ENCODE measurements at places on chromosomes 7 and 10. TPM values are rescaled to one million over a fixed set of nuclear protein-coding genes. Genes with fewer than 3 reads are reported as not detected.

The C10orf67 gene
- total RNA-seq, result 1.8 TPM

The HEPACAM2 gene
- total RNA-seq, result 2.7 TPM

The ASAH2B gene
- 5.8 TPM for total RNA-seq

The CTBP2 gene
- total RNA-seq, result 98.8 TPM

The TEX47 gene
- not detected for total RNA-seq

The TMEM72 gene
- 87.1 TPM for total RNA-seq

The SRRM3 gene
- total RNA-seq, result 1.5 TPM

The RET gene
- total RNA-seq, result 16.9 TPM

The PRPS1L1 gene
- not detected for total RNA-seq

The NPC1L1 gene
- 1.2 TPM for total RNA-seq

The SPDYE8 gene
- total RNA-seq, result not detected

The SFTPA1 gene
- 0.88 TPM for total RNA-seq

Measured in metanephros (tissue), 2 donors.